Mesothelial cell of epicardium (in vitro differentiated cells): ENCODE measurements at places on chromosomes 6 and 20. TPM values are rescaled to one million over a fixed set of nuclear protein-coding genes. Genes with fewer than 3 reads are reported as not detected.

Gene WFDC2
- 57.8 to 61.9 TPM (median 61.3 TPM) in 3 replicates for total RNA-seq

Gene TRDN
- 0.20 to 0.34 TPM in 2 of 3 replicates, not detected in the other for total RNA-seq

Gene FUCA2
- total RNA-seq: 48.2 to 53.6 TPM (median 52.3 TPM) in 3 replicates

Gene FHL5
- 4.5 to 5.5 TPM (median 5.3 TPM) in 3 replicates for total RNA-seq

DNA sequence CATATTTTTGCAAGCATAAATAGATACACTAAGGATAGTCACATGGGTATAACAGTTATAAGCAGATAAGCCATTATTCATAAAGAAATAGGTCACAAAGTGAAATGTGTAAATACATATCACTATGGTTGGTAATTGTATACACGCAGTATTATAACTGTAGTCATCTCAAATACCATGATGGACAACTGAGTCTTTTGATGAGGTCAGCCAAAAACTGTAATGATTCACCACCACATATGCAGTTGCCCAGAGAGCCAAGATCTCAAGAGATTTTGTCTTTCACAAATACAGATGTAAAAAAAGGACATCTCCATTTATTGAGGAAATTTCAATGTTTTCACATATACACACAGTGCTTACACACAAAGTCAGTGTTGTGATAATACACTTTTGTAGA is 28.3 kb downstream of the ZNF292 start:
- DNase-seq: no peak

GRCh38 chr6:97726378-97726777 is 443.4 kb upstream of the MMS22L start:
- no peak for DNase-seq

DNA sequence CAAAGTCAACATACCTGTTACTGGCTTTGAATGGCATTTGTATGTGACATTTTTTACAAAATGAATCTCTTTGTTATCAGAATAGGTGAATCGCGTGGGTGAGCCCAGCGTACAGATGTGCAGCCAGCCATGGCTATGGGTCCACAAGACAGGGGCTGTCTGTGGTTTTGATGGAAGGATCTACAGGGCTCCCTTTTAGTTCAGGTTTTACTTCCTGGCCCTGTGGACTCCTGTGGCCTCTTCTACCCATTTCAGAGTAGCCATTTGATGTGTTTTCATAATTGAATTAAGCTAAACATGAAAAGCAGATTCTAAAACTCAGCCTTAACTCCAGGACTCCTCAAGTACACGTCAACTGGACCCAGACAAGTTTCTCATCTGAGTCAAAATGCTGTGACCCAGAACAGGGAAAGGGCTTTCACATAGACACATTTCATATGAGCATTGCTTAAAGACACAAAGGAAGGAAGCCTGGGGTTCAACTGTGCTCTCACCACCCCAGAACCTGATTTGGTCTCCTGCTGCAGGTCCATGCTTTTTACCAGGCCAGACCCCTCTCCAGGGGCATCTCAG is 105.3 kb upstream of the NAA20 start:
- no peak for DNase-seq

DNA sequence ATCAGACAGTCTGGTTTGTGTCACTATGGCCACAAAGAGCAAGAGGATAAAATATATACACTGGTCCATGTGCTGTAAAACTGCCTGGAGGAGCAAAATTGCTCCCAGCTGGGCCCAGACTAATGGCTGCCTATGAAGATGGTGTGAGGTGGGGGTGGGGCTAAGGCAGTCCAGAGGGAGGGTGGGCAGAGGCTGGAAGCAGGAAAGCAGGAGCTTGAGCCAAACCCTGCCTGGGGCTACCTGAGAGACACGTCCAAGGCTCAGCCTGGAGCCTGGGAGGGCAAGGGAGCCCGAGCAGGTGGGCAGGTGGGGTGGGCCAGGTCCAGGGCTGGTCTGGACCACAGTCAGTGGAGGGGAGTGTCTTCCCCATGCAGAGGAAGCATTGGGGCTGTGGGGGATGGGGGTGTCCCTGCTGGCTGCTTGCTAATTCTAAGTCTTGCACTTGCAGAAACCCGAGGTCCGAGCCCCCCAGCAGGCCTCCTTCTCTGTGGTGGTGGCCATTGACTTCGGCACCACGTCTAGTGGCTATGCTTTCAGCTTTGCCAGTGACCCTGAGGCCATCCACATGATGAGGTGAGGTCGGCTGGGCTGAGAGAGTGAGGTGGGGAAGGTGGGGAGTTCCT is 9.5 kb downstream of the HSPA12B start:
- no peak for DNase-seq

DNA sequence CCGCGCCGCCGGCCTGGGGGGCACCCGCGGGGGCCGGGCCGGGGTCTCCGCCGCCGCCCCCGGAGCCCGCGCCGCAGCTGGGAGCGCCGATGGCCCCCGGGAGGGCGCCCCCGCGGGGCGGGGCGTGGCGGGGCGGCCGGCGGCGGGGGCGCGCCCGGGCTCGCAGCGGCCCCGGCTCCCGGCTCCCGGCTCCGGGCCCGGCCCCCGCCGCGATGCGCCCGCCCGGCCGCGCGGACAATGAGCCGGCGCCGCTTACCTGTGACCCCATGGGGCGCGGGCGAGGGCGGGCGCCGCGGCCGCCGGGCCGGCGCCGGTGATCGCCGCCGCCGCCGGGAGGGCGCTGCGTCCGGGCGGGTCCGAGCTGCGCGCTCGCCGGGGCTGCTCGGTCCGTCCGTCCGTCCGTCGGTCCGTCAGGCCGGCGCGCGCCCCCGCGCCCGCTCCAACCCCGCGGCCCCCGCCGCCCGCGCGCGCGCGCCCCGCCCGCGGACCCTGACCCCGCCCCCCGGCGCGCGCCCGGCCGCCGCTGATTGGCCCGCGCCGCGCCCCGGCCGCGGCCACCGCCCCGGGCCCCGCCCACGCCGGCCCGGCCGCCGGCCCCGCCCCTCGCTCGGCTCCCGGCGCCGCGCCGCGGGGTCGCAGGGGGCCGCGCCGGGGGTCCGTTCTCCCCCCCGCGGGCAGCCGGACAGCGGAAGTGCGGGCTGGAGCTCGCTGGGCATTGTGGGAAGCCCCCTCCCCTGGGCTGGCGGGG is at the start of gene ZBTB46:
TSS of gene ZBTB46 (minus strand) at position 424 of the 748 bp plus-strand sequence. CDS start 40,507 bp downstream, outside the sequence.
- DNase-seq: no peak
